Naive thymus-derived CD8-positive, alpha-beta T cell (primary cell): ENCODE measurements at places on chromosomes 2 and 18.

DNA sequence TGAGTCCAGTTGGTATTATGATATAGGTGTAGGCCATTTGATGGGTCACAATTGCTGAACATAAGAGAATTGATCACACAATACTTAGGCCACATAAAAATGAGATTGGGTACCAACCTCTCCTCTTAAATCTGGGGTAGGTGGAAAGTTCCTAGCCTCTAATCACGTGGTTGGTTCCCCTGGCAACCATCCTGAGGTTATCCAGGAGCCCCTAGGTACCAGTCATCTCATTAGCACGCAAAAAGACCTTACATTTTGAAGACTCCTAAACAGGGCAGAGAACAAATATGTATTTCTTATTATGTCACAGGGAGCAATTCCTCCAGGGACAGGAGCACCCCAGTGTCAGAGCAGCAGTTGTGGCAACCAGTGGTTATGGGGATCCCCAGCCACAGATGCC lies 12.7 kb upstream of the SELENOI start:
- DNase-seq, result no peak
- no peak overlapping the region for H3K4me3 ChIP-seq
- no peaks in the 10 kb centered on the region for H3K36me3 ChIP-seq
- peaks cover 9% of the 10 kb centered on the region for H3K4me1 ChIP-seq
- no peak overlapping the region for H3K27ac ChIP-seq
- no peaks in the 10 kb centered on the region for H3K27me3 ChIP-seq

- no peaks in the 10 kb centered on the region for H3K36me3 ChIP-seq
- no peak overlapping the region for H3K4me3 ChIP-seq
- no peaks in the 10 kb centered on the region for H3K27me3 ChIP-seq
- H3K27ac ChIP-seq, result no peak overlapping the region
- no peak for DNase-seq
Observed at GRCh38 chr2:237879991-237880560, 20.7 kb downstream of the RAMP1 start.

- no peaks in the 10 kb centered on the region for H3K27me3 ChIP-seq
- DNase-seq, result no peak
- H3K4me1 ChIP-seq, result no peaks in the 10 kb centered on the region
- no peak overlapping the region for H3K27ac ChIP-seq
Observed at GRCh38 chr2:53130441-53130943, 637.1 kb upstream of the CHAC2 start.

DNA sequence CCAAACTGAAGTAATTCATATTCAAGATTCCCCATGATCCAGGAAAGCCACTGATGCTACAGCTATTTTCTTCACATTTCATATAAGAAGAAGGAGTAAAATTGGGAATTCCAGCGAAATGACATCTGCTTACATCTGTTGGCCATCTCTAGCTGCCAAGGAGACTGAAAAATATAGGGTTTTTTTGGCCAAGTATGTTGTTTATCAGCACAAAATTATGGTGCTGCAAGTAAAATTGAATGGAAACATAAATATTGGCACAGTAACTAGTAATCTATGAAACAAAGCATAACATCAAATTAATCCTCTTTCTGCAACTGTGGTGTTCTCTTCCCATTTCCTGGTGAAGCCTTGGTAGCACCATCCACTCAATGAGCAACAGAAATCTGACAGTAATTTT lies 649.5 kb upstream of the ZNF804A start:
- H3K4me1 ChIP-seq, result no peaks in the 10 kb centered on the region
- no peak overlapping the region for H3K27ac ChIP-seq
- H3K27me3 ChIP-seq, result no peaks in the 10 kb centered on the region
- no peak for DNase-seq
- no peak overlapping the region for H3K4me3 ChIP-seq

- H3K27me3 ChIP-seq, result no peaks in the 10 kb centered on the region
- peaks cover 11% of the 10 kb centered on the region for H3K36me3 ChIP-seq
- no peaks in the 10 kb centered on the region for H3K4me1 ChIP-seq
Observed at GRCh38 chr2:161369311-161369710, 46.8 kb upstream of the TBR1 start.

GRCh38 chr2:119111115-119111975 lies 47.2 kb downstream of the C1QL2 start:
- peaks cover 28% of the 10 kb centered on the region for H3K27me3 ChIP-seq
- H3K36me3 ChIP-seq, result no peaks in the 10 kb centered on the region

- H3K4me1 ChIP-seq, result peaks cover 95% of the 10 kb centered on the region
- peak overlapping the region; percentile 90 for H3K27ac ChIP-seq
- H3K27me3 ChIP-seq, result no peaks in the 10 kb centered on the region
- H3K36me3 ChIP-seq, result peaks cover 35% of the 10 kb centered on the region
Observed at GRCh38 chr2:105809097-105809473, 64.4 kb downstream of the NCK2 start.

DNA sequence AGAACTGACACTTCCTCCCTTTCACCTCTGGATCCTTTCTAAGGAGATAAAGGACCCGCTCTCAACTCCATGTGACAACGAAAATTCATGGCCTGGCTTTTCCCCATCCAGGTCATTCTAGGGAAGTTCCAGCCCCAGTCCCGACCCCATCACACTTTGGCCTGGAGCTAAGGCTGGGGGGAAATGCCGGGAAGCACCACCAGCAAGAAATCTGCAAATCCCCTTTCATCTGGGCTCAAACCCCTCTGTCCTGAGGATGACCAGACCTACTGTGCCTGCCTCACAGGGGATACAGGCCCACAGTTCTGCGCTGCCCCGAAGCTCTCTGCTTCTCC lies 1.3 kb downstream of the SIX2 start:
- H3K27me3 ChIP-seq, result peaks cover 65% of the 10 kb centered on the region
- H3K4me3 ChIP-seq, result peak overlapping the region; percentile 75

DNA sequence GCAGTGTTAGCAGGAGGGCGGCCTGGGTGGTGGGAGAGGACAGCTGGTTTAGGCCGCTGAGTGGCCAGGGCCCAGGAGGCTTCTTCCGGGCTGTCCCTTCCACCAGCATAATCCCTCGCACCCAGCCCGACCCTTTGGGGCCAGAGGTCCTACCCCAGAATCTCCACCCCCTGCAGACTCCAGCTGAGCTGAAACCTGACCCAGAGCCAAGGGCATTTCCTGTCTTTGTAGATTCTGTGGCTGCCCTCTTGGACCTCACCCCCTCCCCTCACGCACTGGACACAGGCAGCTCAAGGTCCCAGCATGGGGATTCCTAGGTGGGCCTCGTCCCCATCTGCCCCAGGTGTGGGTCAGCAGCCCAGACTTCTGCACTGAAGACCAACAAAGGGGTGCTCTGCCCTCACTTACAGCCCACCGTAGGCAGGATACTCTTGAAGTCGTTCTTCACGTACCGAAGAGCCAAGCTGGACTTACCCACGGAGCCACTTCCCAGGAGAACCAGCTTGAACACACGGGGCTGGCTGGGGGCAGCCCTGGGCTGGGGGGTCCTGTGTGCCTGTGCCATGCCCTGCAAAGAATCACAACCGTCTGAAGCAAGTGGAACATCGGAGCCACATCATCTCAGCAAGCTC lies 4.8 kb downstream of the RAB17 start:
- H3K36me3 ChIP-seq, result no peaks in the 10 kb centered on the region
- H3K27me3 ChIP-seq, result no peaks in the 10 kb centered on the region
- DNase-seq, result no peak

- no peak overlapping the region for H3K4me3 ChIP-seq
- H3K4me1 ChIP-seq, result peaks cover 55% of the 10 kb centered on the region
- DNase-seq, result no peak
- no peaks in the 10 kb centered on the region for H3K27me3 ChIP-seq
- peaks cover 5% of the 10 kb centered on the region for H3K36me3 ChIP-seq
- H3K27ac ChIP-seq, result peak overlapping the region; percentile 25
Observed at GRCh38 chr2:233088972-233089345, 28.8 kb downstream of the INPP5D start.

GRCh38 chr18:79485788-79486355 lies 90.1 kb downstream of the NFATC1 start:
- no peak overlapping the region for H3K27ac ChIP-seq
- H3K36me3 ChIP-seq, result no peaks in the 10 kb centered on the region
- H3K27me3 ChIP-seq, result no peaks in the 10 kb centered on the region
- no peak overlapping the region for H3K4me3 ChIP-seq
- peaks cover 11% of the 10 kb centered on the region for H3K4me1 ChIP-seq

GRCh38 chr18:9354256-9354655 lies 19.7 kb downstream of the TWSG1 start:
- H3K27ac ChIP-seq, result no peak overlapping the region
- H3K27me3 ChIP-seq, result no peaks in the 10 kb centered on the region
- peaks cover 7% of the 10 kb centered on the region for H3K4me1 ChIP-seq
- H3K4me3 ChIP-seq, result no peak overlapping the region
- H3K36me3 ChIP-seq, result peaks cover 6% of the 10 kb centered on the region

GRCh38 chr2:237680702-237681478 lies 53.5 kb downstream of the LRRFIP1 start:
- H3K4me3 ChIP-seq, result no peak overlapping the region
- H3K27me3 ChIP-seq, result no peaks in the 10 kb centered on the region
- H3K27ac ChIP-seq, result no peak overlapping the region

- DNase-seq, result no peak
- H3K4me1 ChIP-seq, result peaks cover 54% of the 10 kb centered on the region
- peaks cover 21% of the 10 kb centered on the region for H3K36me3 ChIP-seq
- H3K27ac ChIP-seq, result no peak overlapping the region
- H3K4me3 ChIP-seq, result no peak overlapping the region
- no peaks in the 10 kb centered on the region for H3K27me3 ChIP-seq
Observed at GRCh38 chr2:230908092-230908594, 16.9 kb downstream of the GPR55 start.

DNA sequence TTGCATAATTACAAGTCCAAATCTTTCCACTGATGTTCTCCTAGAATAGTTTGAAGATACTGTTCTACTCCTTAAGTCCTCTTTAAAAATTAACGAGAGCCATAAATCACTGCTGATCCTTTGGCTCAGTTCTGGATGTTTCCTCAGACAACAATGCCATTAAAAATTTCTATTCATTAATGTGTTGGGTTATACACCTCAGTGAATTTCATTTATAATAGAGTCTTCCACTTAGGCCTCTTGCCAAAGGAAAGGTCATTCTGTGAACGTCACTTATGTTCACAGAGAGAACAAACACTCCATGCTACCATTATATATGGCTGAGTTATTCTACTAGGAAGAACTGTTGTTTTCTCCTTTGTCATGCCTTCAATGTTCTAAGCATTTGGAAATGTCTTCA lies 1472.3 kb upstream of the CELF4 start:
- no peak for DNase-seq
- H3K27ac ChIP-seq, result no peak overlapping the region
- no peaks in the 10 kb centered on the region for H3K4me1 ChIP-seq
- no peak overlapping the region for H3K4me3 ChIP-seq
- no peaks in the 10 kb centered on the region for H3K27me3 ChIP-seq
